Common myeloid progenitor, CD34-positive (primary cell): ENCODE measurements at places on chromosomes 6 and 20.

DNA sequence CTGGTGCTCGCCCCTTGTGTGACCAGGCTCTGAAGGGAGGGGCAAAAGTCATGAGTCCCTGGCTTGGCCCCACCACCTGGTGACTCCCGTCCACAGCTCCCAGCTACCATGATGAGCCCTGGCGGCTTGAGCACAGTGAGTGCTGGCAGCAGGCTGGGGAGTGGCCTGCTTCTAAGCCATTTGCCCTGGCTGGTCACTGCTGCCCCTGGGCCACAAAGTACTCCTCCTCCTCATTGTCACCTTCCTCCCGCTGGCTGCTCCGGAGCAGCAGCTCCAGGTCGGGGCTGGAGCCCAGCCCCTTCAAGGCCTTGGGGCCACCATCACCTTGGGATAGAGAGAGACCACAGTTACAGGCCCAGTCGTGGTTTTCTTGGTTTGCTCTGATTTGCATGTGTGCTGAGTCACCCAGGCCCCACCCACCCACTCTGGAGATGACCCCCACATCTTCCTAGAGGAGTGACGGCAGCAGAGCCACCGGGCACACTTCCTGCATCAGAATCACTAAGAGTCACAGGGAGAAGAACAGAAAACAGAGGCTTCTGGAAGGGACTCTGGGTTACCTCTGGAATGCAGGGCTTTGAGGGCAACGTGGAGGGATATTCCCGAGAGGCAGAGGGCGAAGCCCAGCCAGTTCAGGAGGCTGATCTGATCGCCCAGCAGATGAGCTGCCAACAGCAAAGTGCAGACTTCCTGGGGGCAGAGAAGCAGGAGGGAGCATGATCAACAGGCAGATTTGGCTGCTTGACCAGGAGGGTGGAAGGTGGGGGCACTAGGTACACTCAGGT lies 42.1 kb upstream of the CDH22 start:
- DNase-seq: peak; percentile 47

DNA sequence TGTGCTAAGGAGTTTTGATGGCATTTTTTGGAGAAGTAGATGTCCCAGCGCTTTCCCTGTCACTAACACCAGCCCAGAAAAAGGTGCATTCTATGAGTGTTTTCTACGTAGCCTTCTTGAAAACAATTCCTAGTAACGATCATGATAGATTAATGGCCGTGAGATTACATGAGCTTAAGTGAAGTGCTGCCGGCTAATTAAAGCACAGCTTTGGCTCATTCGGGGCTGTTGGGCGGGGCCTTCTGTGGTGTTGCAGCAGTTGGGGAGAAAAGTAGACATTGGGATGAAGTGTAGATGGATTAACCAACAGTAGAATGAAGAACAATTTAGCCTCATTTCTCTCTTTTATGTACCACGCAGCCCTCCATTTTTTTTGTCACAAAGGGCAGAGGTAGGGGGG lies 20.8 kb upstream of the TRAF3IP2 start:
- no peak for DNase-seq

GRCh38 chr6:53691252-53691651 lies 25.7 kb upstream of the KLHL31 start:
- DNase-seq: no peak

DNA sequence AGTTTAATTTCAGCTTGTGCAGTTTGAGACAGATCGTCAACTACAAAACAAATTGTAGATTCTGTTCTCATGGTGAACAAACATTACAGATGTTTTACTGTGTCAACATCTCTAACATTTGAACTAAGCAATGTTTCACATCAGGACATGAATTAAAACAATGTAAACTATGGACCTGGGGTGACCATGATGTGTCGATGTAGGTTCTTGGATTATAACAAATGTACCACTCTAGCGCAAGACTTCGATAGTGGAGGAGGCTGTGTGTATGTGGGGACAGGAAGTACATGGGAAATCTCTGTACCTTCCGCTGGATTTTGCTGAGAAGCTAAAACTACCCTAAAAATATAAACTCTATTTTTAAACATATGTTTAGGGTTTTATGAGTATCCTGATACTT lies 17.1 kb downstream of the HIVEP2 start:
- DNase-seq: no peak

- DNase-seq: no peak
These were observed 512.0 kb downstream of the CDKAL1 start for GRCh38 chr6:21046276-21046675.

GRCh38 chr6:20674664-20675063 lies 140.4 kb downstream of the CDKAL1 start:
- DNase-seq: no peak

GRCh38 chr6:129695373-129696027 lies 14.5 kb downstream of the ARHGAP18 start:
- DNase-seq: no peak

DNA sequence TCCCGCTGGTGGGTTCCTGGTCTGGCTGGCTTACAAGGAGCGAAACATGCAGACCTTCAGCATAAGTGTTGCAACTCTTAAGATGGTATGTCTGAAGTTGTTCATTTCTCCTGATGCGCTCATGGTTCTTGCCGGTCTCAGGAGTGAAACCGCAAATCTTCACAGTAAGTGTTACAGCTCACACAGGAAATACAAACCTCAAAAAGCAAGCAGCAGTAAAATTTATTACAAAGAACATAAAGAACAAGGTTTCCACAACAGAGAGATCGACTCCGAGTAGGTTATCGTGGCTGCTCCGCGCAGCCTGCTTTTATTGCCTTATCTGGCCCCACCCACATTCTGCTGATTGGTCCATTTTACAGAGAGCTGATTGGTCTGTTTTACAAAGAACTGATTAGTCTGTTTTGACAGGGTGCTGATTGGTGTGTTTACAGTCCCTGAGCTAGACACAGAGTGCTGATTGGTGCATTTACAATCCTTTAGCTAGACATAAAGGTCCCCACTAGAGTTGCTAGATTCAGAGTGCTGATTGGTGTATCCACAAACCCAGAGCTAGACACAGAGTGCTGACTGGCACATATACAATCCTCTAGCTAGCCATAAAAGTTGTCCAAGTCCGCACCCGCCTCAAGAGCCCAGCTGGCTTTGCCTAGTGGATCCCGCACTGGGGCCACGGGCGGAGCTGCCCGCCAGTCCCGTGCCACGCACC lies 39.2 kb downstream of the TRIM27 start:
- DNase-seq: peak; percentile 84

- DNase-seq: peak; percentile 34
These were observed 13.4 kb upstream of the CTNNBL1 start for GRCh38 chr20:37680420-37680819.

- DNase-seq: peak; percentile 70
These were observed 7.8 kb downstream of the ADA start for GRCh38 chr20:44643596-44644229.

GRCh38 chr6:119210596-119210995 lies 132.1 kb upstream of the FAM184A start:
- no peak for DNase-seq

DNA sequence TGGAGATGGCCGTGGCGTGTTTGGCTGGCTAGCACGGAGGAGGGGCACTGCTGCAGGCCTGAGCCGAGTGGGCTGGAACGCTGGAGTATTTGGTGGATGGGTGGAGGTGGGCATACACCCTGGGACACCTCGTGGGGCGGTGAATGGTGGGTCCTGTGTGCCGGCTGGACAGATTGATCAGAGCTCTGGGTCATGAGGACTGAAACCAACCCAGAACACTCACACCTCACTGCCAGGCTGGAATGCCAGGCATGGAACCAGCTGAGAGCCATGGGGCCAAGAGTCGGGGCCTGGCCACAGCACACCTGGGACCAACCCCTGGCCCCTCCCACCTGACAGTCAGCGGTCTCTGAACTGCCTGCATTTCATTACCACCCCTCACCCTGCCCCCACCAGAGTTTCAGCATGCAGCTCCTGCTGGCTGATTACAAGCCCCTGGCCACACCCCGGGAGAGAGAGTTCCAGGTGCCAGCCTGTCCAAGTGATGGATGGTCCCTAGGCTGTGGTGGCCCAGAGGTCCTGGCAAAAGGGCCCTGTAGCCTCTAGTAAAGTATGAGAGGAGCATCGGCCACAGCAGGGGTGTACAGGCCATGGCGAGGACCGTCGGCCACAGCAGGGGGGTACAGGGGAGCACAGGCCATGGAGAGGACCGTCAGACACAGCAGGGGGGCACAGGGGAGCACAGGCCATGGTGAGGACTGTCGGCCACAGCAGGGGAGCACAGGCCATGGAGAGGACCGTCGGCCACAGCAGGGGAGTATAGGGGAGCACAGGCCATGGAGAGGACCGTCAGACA lies 3.3 kb downstream of the NPBWR2 start:
- no peak for DNase-seq

DNA sequence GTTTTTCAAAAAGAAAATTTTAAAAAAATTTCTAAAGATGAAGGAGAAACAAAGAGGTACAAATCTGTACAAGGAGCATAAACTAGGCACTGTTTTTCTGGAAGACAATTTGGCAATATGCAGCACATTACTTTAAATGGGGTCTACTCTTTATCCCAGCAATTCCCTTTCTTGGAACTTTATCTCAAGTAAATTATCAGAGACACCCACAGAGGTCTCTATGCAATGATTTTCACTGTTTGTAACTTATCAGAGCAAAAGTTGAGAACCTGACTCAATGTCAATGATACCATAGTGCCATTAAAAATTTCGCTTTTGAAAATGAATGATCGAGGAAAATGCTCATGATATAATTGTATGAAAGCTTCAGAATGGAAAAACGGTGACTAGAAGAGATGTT lies 35.7 kb downstream of the SLC22A23 start:
- DNase-seq: no peak

GRCh38 chr6:161444464-161444863 lies 170.6 kb upstream of the AGPAT4 start:
- peak; percentile 77 for DNase-seq

DNA sequence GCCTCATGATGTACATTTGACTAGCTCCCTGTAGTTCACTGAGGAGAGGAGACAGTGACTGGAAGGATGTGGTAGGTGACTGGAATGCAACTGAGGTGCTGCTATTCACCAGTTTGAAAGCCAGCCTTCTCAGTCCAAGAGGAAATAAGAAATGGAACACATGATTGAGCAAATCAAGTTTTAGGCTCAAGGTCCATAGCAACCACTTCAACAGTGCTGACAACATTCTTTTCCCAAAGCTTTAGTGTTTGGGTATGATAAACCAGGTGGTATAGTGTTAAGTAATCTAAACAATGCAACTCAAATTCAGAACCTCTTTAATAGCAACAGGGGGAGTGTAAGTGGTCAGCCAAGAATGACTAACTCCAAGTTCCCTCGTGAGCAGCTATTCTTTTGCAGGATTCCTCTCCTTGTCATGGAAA lies 9.2 kb downstream of the ZHX3 start:
- no peak for DNase-seq

- DNase-seq: no peak
These were observed 311.6 kb upstream of the ECI2 start for GRCh38 chr6:4446982-4447381.

- peak; percentile 73 for DNase-seq
These were observed 13.1 kb upstream of the DCBLD1 start for GRCh38 chr6:117469356-117469755.

- no peak for DNase-seq
These were observed 9.9 kb upstream of the NHLRC1 start for GRCh38 chr6:18132346-18132745.

GRCh38 chr6:46526607-46527006 lies 35.4 kb upstream of the RCAN2 start:
- DNase-seq: no peak
